AG08395 (cell line): ENCODE measurements at places on chromosomes 12 and 14.
A peak's percentile ranks its signal among the peaks of the same experiment; 100 is the strongest.

DNA sequence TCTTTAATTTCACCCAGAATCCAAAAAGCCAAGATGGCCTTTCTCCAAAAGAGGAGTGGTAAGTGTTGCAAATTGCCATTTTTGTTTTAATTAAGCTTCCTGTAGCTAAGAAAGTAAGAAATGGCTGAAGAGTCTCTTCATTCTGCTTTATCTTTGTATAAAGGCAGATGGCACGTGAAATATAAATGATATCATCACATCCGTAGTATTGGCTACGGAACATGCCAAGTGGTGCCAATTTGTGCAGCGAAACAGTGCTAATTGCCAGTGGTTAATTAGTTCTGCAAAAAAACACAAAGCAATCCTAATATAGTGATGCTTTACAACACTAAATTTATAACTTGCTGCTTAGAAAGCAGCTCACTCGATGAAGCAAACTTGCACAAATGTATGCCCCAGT lies 29.4 kb downstream of the PLEKHG7 start:
- DNase-seq, result no peak

DNA sequence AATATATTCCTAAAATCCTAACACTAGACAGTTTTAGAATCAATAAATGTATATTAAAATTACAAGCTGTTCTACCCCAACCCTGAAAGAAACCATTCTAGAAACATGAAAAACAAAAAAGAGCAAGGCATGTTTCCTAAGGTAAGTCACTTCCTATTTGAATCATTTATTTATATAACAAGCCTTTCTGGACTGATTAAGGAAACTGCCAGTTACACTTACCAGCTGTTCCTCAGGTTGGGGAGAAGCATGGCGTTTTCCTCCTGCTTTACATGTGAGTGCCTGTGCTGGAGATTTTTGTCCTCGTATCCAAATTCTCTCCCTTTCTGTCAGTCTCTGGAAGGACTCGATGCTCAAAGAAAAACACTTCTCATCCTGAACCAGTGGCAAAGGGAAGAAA lies 183.3 kb downstream of the EFCAB11 start:
- no peak for DNase-seq

DNA sequence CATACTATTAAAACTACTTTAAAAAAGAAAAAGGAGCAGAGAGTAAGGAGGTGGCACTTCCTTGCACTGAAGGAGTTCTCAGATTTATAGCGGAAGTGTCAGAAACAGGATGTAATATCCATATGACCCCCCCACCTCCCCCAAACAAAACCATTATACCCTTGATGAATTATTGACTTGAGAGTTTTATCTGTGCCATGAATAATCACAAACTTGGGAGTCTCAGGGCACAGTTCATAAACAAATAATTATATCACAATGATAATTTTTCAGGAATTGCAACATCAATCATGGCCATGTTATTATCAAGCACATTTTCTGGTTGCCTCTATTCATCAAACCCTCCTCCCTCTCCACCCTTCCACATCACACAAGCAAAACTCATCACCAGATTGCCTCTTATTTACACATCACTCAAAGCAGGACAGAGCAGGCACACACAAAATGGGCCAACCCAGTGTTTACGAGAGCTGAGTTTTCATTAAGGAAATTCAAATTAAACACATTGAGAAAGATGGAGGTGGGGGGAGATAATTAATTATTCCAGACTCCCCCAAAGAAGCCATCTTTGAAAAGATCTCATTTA lies 141.4 kb downstream of the EGLN3 start:
- DNase-seq, result no peak

GRCh38 chr14:23130871-23131270 lies 11.8 kb upstream of the CEBPE start:
- DNase-seq, result no peak

DNA sequence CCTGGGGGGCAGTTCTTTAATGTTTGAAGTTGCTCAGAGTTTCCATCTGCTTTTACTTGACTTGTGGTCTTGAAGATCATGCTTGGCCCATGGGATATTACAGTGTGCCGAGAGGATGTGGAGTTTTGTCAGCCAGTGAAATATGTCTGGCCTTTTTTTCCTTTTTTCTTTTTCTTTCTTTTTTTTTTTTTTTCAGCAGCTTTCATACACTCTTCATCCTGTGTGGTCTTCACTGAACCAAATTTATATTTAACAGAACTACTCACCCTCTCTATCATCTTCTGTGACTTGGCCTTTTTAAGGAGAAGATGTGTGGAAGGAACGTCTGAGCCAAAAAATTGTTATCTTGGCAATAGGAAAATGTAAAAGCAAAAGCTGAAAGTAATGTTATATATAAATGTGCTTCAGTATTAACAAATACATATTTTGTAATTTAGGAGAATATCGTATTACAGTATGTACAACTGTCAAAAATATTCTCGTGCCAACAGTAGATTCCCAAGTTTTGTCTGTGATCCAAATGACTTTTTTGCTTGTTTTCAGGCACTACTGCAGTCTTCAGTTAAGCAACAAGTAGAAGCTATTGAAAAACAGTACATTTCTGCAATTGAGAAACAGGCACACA lies 200.6 kb downstream of the CCDC91 start:
- DNase-seq, result peak; percentile 9

DNA sequence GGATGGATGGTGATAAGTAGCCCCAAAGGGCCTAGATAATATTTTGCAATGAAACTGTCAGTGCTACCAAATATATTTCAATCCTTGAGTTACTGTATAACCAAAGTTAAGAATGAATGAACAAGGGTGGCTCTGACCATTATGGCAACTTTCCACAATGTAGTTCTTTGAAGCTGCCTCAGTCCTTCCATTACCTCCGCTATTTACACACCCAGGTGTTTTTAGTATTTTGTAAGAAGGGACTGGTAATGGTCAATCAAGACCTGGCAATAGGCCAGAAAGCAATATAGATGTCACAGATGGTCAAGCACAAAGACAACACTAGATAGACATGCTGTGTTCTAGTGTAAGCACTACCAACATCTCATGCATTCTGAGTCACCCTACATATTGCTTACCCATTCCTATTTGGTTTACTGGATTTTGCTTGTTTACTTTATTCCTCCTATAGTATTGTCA lies 16.3 kb downstream of the DUSP16 start:
- DNase-seq, result no peak

- DNase-seq, result peak; percentile 94
Observed at GRCh38 chr14:76773188-76773885, 12.1 kb downstream of the VASH1 start.

DNA sequence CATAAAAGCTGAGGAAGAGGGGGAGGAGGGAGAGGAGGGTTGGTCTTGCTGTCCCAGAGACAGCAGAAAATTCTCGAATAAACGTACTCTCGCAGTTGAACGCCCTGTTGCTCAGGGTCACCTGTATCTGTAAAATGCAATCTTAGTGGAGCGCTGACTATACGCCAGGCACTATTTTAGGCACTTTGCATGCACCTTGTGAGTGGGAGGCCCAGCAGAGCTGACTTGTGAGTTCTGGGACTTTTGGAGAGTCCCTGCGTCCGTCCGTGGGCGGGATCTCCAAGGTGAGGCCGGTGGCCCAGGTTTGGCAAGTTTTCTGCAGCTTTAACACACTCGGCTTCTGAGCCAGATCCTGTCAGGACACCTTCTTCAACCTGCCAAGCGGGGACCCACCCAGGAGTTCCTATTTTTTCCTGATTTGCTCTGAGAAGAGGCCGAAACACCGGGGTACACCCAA lies 32.5 kb upstream of the PLEKHG6 start:
- DNase-seq, result no peak

DNA sequence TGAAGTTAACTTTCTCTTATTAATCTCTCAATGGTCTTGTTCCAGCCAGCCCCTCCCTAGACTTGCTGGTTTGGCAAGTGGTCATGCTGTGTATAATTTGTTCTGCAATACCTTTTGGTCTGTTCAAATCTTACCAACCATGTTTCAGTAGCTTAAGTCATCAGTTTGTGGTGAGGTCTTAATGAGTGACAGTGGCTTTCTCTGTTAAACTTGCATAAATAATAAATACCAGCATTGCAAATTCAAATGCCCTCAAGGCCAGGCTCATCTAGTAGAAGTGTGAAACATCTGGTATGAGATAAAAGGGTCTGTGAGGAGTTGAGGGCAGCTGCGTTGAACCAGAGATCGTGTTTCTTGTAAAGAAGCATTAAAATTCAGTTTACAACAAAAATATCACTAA lies 319.5 kb downstream of the TMEM117 start:
- no peak for DNase-seq

DNA sequence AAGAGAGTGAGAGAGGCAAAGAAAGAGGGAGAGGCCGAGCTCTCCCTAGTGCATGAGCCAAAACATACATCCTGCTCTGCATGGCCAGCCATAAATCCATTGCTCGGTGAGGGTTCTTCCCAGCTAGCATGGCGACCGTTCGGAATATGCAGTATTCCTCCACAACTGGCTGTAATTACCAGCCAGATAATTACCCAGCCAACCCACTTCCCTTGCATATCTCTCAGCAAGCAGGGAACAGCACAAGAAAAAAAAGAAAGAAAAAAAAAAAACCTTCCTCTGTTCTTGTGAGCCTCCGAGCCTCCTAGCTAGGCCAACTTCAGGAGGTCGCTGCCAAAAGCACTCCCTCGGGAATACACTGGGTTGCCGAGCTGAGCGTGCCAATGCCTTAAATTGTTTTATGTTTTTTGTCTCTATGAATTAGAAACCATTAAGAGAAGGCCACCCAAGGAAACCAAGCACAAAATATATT lies 567.9 kb downstream of the MED13L start:
- peak; percentile 27 for DNase-seq

DNA sequence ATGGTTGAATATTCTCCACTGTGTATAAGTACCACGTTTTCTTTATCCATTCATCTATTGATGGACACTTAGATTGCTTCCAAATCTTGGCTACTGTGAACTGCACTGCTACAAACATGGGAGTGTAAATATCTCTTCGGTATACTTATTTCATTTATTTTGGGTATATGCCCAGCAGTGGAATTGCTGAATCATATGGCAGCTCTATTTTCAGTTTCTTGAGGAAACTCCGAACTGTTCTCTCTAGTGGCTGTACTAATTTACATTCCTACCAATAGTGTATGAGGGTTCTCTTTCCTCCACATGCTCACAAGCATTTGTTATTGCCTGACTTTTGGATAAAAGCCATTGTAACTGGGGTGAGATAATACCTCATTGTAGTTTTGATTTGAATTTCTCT lies 623.1 kb upstream of the LRFN5 start:
- no peak for DNase-seq

DNA sequence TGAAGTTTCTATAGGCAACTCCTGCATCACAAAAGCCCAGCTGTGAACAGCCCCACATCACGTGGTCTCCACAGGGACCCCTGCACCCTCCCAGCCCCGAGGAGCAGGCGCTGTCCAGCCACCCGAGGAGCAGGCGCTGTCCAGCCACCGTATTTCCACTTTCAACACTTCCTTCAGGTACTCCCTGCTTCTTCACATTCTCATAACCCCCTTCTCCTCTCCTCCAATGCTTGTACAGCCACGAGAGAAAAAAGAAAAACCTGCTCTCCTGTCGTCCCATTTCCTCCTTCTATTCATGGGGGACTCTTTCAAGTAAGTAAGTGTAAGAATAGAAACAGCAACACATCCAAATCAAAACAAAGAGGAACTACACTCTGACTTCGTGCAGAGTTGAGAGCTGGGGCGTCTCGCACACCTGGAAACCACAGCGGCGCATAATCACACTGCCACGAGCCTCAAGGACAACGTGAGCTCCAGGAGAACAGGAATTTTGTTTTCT lies 11.9 kb downstream of the CDC42BPB start:
- no peak for DNase-seq

- no peak for DNase-seq
Observed at GRCh38 chr12:3040663-3041544, 36.3 kb upstream of the TSPAN9 start.
